Peyer's patch (tissue), 4 donors: ENCODE measurements at places on chromosomes 3 and 15. TPM values are rescaled to one million over a fixed set of nuclear protein-coding genes. Genes with fewer than 3 reads are reported as not detected.

Gene THBS1
- total RNA-seq, result 108 TPM

DNA sequence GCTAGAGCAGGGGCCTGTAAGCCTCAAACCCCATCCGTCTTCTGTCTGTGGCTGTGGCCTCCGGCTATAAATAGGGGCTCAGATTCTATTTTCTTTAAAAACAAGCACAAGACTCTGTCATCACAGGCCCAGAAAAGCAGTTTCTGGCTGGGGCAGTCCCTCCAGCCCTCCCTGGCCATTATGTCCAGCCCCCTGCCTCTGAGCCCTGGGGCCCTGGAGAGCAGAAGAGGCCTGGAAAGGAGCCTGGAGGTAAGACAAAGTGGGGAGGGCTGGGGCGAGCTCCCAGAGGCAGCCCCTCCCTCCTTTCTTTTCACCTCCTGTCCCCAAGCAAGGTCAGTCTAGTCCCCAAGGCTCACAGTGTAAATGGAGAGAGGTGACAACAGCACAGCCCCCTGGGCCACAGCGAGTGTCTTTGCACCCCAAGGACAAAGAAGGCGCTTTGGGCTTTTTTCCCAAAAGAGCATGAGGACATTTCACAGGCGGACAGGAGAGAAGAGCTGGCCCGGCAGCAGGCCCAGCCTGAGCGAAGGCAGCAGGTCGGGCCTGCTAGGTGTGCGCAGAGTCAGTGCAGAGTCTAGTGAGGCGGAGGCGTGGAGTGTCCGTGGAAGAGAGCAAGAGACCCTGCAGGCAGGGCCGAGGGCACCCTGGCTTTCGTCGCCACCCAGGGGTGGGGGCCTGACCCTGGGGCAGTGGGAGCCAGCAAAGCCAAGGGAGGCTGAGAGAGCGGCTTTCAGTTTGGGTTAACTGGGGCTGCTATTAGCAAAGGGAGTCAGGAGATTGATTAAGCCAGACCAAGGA, 188.3 kb downstream of the TBC1D2B start:
- no peaks in the 10 kb centered on the region for H3K4me1 ChIP-seq
- H3K27ac ChIP-seq, result no peak overlapping the region
- no peaks in the 10 kb centered on the region for H3K36me3 ChIP-seq
- no peak for DNase-seq

- no peaks in the 10 kb centered on the region for H3K27me3 ChIP-seq
- H3K36me3 ChIP-seq, result no peaks in the 10 kb centered on the region
- no peak for DNase-seq
- H3K4me3 ChIP-seq, result no peak overlapping the region
- H3K4me1 ChIP-seq, result no peaks in the 10 kb centered on the region
Observed at GRCh38 chr3:113985541-113985940, 37.7 kb downstream of the ZDHHC23 start.

DNA sequence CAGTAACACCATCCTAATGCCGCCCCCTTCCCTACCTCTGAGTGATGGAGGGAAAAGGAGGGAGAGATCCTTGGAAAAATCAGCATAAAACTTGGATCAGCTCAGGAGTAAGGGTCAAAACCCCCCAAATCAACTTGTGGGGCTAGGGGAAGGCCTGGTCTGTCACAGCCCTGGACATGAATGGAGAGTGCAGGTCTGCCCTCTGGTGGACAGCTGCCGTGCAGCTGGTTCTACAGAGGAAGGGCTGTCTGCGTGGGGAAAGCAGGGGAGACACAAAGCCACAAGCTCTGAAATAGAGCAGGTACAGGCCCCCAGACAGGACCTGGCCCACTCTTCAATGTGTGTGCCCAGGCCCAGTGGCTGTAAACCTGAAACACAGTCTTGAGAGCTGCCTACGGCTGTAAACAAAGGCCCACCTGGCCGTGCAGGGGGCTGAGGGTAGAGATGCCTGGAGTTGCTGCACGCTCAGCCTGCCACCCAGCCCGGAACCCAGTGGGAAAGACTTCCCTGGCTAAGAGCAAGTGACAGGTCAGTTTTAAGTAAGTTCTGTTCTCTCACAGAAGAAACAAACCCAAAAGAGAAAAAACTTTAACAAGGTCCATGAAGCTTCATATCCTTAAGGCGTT, 16.4 kb downstream of the CLK3 start:
- no peaks in the 10 kb centered on the region for H3K27me3 ChIP-seq
- H3K4me1 ChIP-seq, result peaks cover 4% of the 10 kb centered on the region
- no peak overlapping the region for H3K4me3 ChIP-seq
- peak; percentile 86 for DNase-seq
- H3K36me3 ChIP-seq, result no peaks in the 10 kb centered on the region

- no peak overlapping the region for H3K4me3 ChIP-seq
- H3K36me3 ChIP-seq, result no peaks in the 10 kb centered on the region
- no peak overlapping the region for H3K27ac ChIP-seq
- H3K4me1 ChIP-seq, result no peaks in the 10 kb centered on the region
- H3K27me3 ChIP-seq, result peaks cover 10% of the 10 kb centered on the region
Observed at GRCh38 chr3:9503283-9503682, 50.3 kb downstream of the LHFPL4 start.
